Uterus (tissue), 4 donors: ENCODE measurements at places on chromosomes 3 and 15. TPM values are rescaled to one million over a fixed set of nuclear protein-coding genes. Genes with fewer than 3 reads are reported as not detected.
A peak's percentile ranks its signal among the peaks of the same experiment; 100 is the strongest.

DNA sequence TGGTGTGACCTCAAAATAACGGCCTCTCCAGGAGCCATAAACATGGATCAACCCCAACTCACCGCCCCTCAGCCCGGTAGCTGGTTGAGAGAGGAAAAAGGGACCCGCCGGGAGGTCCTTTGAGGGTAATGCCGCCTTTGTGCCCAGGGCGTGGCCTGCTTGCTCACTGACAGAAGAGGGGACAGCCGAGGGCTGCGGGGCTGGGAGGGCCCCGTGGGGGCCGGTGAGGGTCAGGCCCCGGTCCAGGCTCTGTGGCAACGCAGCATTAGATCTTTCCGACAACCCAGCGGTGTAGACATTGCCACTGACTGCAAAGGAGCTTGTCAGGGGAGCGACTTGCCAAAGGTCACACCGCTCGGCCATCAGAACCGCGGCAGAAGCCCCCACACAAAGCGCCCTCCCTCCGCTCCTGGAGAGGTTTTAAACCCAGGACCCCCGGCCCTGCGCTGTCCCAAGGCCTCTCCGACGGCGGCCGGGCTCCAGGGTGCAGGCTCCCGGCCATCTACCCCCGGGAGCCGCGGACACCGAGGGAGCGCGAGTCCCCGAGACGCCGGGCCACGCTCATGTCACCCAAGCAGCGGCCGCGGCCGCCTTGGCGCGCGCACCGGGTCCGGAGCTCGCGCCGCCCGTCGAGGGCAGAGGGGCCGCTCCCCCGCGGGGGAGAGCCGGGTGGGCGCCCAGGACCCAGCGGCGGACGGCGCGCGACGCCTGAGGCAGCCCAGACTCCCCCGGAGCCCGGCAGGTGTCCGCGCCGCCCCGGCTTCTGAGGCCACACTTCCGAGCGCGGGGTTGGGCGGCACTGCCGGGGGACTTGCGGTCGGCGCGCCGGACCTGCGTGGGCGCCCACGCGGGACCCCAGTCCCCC, 975 bp downstream of the PCSK6 start:
- no peaks in the 10 kb centered on the region for H3K4me1 ChIP-seq
- H3K4me3 ChIP-seq, result no peak overlapping the region
- H3K36me3 ChIP-seq, result no peaks in the 10 kb centered on the region
- no peaks in the 10 kb centered on the region for H3K27me3 ChIP-seq
- no peak overlapping the region for H3K27ac ChIP-seq
- no peak for DNase-seq

DNA sequence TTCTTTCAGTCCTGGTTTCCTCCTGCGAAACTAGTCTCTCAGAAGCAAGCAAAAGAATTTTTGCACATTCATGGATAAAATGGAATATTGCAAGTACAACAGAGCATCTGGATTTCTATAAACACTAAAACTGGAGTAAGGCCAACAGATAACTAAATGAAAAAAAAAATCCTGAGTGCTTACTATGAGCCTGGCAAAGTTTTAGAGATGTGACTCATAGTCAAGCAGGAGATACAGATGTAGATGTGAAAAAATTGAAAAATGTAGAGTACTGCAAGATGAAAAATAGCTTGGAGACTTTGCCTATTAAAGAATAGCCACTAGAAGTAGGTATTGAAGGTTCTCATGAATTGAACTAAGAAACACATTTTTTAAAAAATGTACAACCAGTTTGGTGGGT, 397.4 kb downstream of the OTOL1 start:
- H3K4me3 ChIP-seq, result no peak overlapping the region
- DNase-seq, result no peak
- H3K36me3 ChIP-seq, result no peaks in the 10 kb centered on the region
- no peaks in the 10 kb centered on the region for H3K4me1 ChIP-seq

- H3K36me3 ChIP-seq, result no peaks in the 10 kb centered on the region
- H3K4me1 ChIP-seq, result no peaks in the 10 kb centered on the region
- no peaks in the 10 kb centered on the region for H3K27me3 ChIP-seq
- no peak overlapping the region for H3K4me3 ChIP-seq
- H3K27ac ChIP-seq, result no peak overlapping the region
Measured at GRCh38 chr3:8567784-8568575, 66.4 kb downstream of the LMCD1 start.

DNA sequence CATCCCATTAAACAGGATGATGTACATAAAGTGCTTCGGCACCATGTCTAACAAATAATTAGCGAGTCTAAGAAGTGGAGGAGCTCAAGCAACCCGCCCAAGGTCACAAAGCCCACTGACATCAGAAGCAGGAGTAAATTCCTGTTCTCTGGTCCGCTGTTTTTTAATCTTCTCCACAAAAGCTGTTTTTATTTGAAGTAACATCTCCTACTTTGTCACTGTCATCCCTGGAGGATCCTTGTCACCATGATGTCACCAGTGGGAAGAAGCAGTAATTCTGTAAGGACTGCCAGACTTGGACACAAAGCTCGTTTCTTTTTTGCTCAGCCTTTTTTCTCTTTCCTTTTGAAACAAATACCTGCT, 216.2 kb downstream of the STT3B start:
- no peak overlapping the region for H3K4me3 ChIP-seq
- no peak for DNase-seq
- H3K27ac ChIP-seq, result no peak overlapping the region
- H3K4me1 ChIP-seq, result no peaks in the 10 kb centered on the region
- no peaks in the 10 kb centered on the region for H3K27me3 ChIP-seq
- H3K36me3 ChIP-seq, result no peaks in the 10 kb centered on the region

DNA sequence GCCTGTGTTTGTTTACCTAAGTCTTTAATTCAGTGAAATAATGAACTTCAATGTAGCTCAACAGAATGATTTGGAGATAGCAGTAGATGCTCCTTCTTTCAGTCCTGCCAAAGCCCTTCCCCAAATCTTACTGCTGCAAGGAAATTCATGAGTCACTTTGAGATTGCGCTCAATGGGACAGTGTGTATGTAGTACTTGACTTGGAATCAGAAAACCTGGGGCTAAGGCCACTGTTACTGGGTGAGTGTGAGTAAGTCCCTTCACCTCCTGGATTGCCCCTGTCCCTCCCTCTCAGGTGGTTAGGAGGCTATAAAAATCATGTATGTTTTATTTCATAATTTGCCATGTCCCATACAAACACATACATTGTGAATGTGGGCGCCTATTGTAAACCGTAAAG, 29.9 kb downstream of the ATP13A5 start:
- H3K36me3 ChIP-seq, result no peaks in the 10 kb centered on the region
- no peak for DNase-seq
- H3K4me3 ChIP-seq, result no peak overlapping the region
- no peak overlapping the region for H3K27ac ChIP-seq
- no peaks in the 10 kb centered on the region for H3K4me1 ChIP-seq
- no peaks in the 10 kb centered on the region for H3K27me3 ChIP-seq

DNA sequence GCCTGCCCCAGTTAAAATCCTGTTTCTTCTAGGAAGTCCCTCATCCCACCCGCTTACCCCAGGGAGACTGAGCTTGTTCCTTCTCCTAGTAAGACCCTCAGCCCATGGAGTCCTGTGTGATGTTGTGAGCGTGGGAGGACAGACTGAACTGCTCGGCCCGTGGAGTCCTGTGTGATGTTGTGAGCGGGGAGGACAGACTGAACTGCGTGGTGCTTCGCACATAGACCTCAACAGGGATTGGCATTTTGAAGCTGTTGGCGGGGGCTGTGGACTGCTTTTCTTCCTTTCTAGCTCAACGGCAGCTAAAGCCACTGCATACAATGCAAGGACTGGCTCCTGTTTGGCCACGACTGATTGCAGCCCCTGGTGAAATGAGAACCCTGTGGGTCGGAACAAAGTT, 1.6 kb upstream of the SPTBN5 start:
- H3K4me3 ChIP-seq, result no peak overlapping the region
- no peak for DNase-seq
- peak overlapping the region; percentile 44 for H3K27ac ChIP-seq
- H3K27me3 ChIP-seq, result no peaks in the 10 kb centered on the region
- no peaks in the 10 kb centered on the region for H3K36me3 ChIP-seq

CHCHD6 gene
- total RNA-seq, result 10.3 TPM

DNA sequence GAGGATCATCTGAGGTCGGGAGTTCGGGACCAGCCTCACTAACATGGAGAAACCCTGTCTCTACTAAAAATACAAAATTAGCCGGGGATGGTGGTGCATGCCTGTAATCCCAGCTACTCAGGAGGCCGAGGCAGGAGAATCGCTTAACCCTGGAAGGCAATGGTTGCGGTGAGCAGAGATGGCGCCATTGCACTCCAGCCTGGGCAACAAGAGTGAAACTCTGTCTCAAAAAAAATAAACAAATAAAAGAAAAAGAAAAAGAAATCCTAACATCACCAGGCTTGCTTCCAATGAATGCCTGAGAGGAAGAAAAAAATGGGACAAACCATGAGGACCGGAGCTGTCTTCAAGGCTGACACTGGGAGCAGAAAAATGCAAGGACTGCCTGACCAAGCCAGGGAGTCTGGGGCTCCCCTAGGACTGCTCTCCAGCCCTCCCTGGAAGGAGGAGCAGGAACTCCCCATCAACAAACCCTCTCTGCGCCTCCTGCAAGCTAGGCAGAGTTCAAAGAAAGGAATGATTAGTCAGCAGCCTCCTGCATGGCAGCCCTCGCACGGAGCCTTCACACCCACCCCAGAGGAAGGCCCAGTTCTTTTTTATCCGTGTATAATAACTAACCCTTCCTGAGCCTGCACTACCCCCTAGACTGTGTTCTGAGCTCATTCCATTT, 55.4 kb downstream of the NUP210 start:
- H3K4me3 ChIP-seq, result no peak overlapping the region
- H3K27ac ChIP-seq, result no peak overlapping the region
- H3K4me1 ChIP-seq, result no peaks in the 10 kb centered on the region
- DNase-seq, result no peak

GOLGA8R gene
- 5.3 TPM for total RNA-seq

ZNF860 gene
- 2.8 TPM for total RNA-seq

DISP2 gene
- not detected for total RNA-seq

DNA sequence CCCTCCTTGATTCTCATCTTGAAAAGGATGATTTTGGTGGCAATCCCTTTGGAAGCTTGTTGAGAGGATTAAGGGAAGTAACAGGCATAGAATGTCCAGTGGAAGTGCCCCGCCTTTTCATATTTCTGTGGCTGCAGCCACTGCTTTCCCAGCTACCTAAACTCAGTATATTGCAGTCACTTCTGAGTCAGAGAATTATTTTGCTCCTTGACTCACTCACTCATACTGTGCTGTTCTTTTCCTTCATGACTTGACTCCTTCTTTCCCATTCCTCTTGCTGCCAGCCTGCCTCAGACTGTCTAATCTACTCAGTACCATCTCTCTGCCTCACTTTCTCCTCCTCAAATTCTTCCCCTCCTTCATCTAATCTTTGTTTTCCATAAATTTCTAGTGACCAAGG, 26.5 kb upstream of the POLR2M start:
- no peak for DNase-seq
- no peak overlapping the region for H3K4me3 ChIP-seq
- no peaks in the 10 kb centered on the region for H3K27me3 ChIP-seq

IL5RA gene
- 0.64 TPM for total RNA-seq

GRCh38 chr3:167203062-167203461, 177.0 kb downstream of the ZBBX start:
- no peaks in the 10 kb centered on the region for H3K36me3 ChIP-seq
- no peak for DNase-seq
- no peaks in the 10 kb centered on the region for H3K27me3 ChIP-seq

GRCh38 chr15:93235269-93235668, 146.3 kb upstream of the RGMA start:
- no peaks in the 10 kb centered on the region for H3K27me3 ChIP-seq
- no peak overlapping the region for H3K27ac ChIP-seq
- no peak for DNase-seq
- H3K4me3 ChIP-seq, result no peak overlapping the region
- no peaks in the 10 kb centered on the region for H3K4me1 ChIP-seq
- no peaks in the 10 kb centered on the region for H3K36me3 ChIP-seq

DNA sequence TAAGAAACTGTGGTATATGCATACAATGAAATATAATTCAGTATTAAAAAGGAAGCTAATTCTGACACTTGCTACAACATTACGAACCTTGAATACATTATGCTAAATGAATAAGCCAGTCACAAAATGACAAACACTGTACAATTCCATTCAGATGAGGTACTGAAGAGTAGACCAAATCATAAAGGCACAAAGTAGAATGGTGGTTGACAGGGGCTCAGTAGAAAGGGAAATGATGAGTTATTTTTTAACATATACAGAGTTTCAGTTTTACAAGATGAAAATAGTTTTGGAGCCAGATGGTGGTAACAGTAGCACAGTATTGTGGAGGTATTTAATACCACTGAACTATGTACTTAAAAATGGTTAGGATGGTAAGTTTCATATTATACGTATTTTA, 254.6 kb upstream of the RBMS3 start:
- no peak overlapping the region for H3K27ac ChIP-seq
- no peak for DNase-seq
- no peaks in the 10 kb centered on the region for H3K27me3 ChIP-seq
- H3K4me1 ChIP-seq, result no peaks in the 10 kb centered on the region
- no peak overlapping the region for H3K4me3 ChIP-seq

FOXB1 gene
- not detected for total RNA-seq

- H3K36me3 ChIP-seq, result no peaks in the 10 kb centered on the region
- no peaks in the 10 kb centered on the region for H3K27me3 ChIP-seq
- peak overlapping the region; percentile 98 for H3K27ac ChIP-seq
- DNase-seq, result no peak
Measured at GRCh38 chr3:61562042-61562720, 810 bp downstream of the PTPRG start.

FBXW12 gene
- not detected for total RNA-seq

GRCh38 chr3:62097121-62097520, 276.2 kb downstream of the FEZF2 start:
- H3K36me3 ChIP-seq, result no peaks in the 10 kb centered on the region
- no peak overlapping the region for H3K4me3 ChIP-seq
- no peaks in the 10 kb centered on the region for H3K27me3 ChIP-seq

DNA sequence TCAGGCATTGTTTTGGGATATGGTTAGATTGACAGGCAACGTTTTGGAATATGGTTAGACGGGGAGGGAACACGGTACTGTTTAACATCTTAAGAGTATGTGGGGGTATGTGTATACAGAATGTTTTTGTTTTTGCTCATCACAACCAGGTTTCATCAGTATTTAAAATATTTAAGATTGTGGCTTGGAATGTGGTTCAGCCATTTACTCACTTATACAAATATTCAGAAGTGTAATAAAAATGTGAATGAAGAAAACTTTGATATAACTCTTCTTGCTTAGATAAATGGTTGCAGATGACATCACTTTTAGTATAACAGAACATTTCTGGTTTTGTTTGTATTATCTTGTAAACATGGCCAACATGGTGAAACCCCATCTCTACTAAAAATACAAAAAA, 3.9 kb upstream of the PAK2 start:
- no peak overlapping the region for H3K27ac ChIP-seq
- H3K4me3 ChIP-seq, result no peak overlapping the region
- DNase-seq, result no peak
- H3K27me3 ChIP-seq, result no peaks in the 10 kb centered on the region

- no peaks in the 10 kb centered on the region for H3K36me3 ChIP-seq
- H3K4me3 ChIP-seq, result no peak overlapping the region
- H3K4me1 ChIP-seq, result no peaks in the 10 kb centered on the region
- H3K27me3 ChIP-seq, result peaks cover 4% of the 10 kb centered on the region
- DNase-seq, result no peak
Measured at GRCh38 chr3:27715863-27716262, 6.3 kb downstream of the EOMES start.
